Activated CD8-positive, alpha-beta T cell treated with anti-CD3 and anti-CD28 coated beads for 36 hours (primary cell): ENCODE measurements at places on chromosomes 6 and 20. TPM values are rescaled to one million over a fixed set of nuclear protein-coding genes. Genes with fewer than 3 reads are reported as not detected.

The THBS2 gene
- total RNA-seq = not detected

DNA sequence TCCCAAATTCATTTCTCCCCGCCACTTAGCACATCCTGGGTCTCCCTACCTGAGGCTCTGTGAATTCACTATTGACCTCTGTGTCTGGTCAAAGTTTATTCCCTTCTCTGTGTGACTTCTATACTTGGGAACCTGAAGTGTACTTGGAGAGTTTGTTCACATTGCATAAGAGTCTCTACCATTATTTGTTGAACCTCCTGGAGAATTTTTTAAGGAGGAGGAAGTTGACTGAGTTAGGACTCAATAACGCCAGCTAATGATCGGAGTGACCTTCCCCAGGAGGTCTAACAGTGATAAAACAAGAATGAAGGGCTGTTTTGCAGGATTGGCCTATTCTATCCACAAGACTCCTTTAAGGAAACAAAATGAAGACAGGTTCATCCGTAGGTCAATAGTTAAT lies 23.6 kb downstream of the STMND1 start:
- no peak for DNase-seq

The POM121L2 gene
- total RNA-seq = not detected

DNA sequence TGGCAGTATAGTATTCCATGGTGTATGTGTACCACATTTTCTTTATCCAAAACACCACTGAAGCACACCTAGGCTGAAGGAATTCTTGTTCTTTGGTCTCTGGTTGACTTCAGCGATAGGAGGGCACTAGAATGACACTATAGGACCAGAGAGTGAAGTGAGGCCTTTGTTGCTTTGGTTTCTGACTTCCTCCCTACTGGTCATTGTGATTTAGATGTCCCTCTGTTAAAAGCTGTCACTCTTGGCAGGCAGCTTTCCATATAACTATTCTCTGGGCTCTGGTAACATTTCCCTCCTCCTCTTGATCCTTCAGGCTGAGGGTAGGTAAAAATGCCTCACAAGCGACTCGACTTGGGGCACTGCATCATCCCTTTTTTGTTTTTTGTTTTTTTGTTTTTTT lies 236.3 kb downstream of the MAFB start:
- no peak for DNase-seq

DNA sequence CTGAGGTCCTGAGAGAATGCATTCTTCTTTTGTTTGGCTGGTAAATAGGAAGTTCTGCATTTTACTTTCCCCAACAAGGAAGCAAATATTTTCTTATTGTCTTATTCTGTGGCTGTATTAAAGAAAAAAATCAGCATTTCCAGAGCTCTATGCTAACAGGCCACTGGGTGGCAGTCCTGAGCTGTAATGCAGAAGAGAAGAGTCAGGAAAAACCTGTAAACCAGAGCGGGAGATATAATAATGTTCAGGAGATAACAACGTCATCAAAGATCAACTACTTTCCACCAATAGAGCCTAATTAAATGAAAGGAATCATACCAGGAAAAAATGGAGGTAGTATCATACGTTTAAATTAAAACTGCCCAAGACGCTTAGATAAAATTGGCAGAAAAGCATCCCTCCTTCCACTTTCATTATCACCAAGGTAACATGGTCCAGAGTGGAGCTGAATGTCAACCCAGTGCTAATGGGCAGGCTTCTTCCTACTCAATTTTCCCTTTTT lies 55.6 kb upstream of the CARMIL1 start:
- peak; percentile 77 for DNase-seq

The PRSS35 gene
- total RNA-seq = not detected

The GPR31 gene
- not detected for total RNA-seq

DNA sequence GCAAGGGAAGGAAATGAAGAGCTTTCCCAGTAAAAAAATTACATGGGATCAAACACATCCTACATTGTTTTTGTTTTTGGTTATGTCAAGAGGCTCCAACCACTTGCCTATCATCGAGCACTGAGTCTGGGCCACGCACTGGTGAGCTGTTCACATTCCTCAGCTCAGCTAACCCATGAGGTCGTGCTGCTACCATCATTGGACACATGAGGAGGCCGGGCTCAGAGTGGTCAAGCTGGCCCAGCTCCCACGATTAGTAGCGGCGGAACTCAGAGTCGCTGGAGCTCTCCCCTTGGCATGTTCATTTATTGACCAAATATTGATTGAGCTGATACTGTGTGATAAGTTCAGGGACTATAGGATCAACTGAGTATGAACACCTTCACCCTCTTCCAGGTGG lies 164.9 kb downstream of the CDH26 start:
- DNase-seq = no peak

The OR12D3 gene
- not detected for total RNA-seq

DNA sequence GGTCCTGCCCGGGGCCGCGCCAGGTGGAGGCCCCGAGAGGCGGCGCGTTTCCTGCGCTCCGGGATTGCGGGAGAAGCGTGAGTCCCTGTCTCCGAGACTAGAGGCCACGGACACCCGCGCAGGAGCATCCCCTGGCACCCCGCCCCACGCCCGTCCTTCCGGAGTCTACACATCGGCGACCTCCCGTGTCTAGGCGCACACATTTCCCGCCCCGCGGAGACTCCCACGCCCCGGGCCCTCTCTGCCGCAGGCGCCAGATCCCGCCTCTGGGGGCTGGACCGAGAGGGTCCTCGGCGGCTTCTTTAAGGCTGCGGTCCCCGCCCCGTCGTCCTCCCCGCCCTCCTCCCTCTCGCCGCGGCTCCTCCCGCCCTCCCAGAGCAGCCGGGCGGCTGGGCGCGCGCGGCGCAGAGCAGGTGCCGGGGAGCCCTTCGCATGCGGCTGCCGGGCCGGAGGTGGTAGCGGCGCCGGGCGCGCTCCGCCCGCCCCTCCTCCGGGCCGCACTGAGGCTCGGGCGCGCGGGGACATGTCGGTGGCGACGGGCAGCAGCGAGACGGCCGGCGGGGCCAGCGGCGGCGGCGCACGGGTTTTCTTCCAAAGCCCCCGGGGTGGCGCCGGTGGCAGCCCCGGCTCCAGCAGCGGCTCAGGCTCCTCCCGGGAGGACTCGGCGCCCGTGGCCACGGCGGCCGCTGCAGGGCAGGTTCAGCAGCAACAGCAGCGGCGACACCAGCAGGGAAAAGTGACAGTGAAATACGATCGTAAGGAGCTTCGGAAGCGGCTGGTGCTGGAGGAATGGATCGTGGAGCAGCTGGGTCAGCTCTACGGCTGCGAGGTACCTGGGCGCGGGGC lies at the start of gene PPP1R14C:
Gene PPP1R14C, plus strand, starts transcription at position 375 of the 846 bp plus-strand sequence. Its CDS starts 149 bp downstream, at position 524.
- DNase-seq = peak; percentile 47
